AG04450 (cell line): ENCODE measurements at places on chromosomes 2 and 18.

GRCh38 chr2:235538144-235538639, 44.3 kb downstream of the AGAP1 start:
- DNase-seq = no peak

DNA sequence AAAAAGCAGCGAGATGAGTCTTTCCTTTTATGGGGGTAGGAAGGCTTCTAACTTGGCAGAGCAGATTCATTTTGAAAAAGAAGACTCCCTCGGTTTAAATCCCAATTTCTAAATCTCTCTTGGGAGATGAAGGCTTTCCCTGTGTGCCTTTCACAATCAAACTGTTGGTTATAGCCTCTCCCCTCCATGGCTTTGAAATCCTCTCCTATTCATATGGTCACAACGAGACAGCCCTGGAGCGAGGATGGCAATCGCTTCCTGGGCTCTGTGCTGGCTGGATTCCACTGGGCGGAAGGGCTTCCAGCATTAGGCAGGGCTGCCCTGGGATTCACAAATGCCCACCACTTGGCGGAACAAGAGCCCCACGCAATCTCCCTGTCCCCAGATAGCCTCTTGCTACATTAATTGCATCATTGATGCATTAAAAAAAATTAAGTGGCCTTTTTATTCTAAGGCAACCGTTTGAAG, 1.6 kb downstream of the CAVIN2 start:
- no peak for DNase-seq

GRCh38 chr18:77177009-77177408, 44.4 kb upstream of the MBP start:
- DNase-seq = peak; percentile 11

DNA sequence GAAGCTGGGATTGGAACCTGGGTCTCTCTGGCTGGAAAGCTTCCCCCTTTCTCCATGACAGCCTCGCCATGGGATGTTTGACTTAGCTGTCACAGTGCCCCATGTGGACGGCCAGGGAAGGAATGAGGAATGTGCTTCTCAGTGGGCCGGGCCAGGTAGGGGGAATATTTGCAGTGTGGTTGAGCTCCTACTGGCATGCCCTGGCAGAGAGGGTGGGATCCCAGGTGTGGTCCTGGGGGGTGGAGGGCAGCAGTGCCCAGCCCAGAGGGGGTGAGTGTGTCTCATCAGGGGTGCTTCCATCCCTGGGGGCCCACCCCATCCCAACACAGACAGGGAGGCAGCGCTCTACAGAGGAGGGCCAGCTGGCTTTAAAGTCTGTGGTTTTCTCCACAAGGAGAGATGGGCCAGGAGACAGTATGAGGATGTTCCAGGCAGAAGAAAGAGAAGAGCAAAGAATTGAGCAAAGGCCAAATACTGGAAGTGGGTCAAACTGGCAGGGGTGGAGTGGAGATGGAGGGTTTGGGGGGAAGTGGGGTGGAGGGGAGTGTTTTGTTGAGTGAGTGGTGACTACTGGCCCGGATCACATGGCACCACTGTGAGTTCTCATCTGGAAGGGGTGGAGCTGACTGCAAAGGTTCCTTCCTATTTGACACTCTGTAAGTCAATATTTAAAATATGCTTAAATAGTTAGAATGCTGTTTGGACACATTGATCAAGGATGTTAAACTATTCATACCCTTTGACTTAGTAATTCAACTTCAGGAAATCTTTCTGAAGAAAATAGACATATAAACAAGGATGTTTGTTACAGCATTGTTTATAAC, 94.0 kb downstream of the MYCN start:
- no peak for DNase-seq

DNA sequence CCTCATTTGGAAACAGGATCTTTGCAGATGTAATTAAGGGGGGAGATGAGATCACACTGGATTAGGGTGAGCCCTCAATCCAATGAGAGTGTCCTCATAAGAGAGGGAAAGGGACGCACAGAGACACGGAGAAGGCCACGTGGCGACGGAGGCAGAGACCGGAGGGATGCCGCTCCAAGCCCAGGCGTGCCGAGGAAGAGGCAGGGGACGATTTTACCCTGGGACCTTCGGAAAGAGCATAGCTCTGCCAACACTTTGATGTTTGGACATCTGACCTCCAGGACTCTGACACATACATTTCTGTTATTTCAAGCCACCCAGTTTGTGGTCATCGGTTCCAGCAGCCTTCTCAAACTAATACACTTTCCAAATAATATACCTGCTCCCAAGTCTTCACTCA, 84.4 kb upstream of the ZCCHC2 start:
- DNase-seq = no peak

- no peak for DNase-seq
Observed at GRCh38 chr18:47826157-47827074, 104.0 kb downstream of the SMAD2 start.

DNA sequence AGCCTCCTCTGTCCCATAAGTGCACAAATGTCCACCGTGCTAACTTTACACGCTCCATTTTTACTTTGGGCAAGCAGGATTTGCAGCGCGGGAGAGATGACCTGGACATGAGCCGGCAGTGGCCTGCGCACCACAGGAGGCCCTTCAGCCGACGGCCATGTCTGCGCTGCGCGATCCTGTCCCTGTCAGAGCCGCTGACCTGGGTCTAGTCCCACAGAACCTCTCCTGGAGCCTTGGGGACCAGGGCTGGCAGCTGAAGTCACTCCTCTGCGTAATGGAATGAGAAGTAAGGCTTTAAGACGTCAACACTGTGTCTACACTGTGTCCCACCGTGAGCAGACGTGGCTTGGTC, 29.6 kb downstream of the ADI1 start:
- DNase-seq = no peak

GRCh38 chr2:47708801-47709499, 74.0 kb upstream of the MSH6 start:
- no peak for DNase-seq

DNA sequence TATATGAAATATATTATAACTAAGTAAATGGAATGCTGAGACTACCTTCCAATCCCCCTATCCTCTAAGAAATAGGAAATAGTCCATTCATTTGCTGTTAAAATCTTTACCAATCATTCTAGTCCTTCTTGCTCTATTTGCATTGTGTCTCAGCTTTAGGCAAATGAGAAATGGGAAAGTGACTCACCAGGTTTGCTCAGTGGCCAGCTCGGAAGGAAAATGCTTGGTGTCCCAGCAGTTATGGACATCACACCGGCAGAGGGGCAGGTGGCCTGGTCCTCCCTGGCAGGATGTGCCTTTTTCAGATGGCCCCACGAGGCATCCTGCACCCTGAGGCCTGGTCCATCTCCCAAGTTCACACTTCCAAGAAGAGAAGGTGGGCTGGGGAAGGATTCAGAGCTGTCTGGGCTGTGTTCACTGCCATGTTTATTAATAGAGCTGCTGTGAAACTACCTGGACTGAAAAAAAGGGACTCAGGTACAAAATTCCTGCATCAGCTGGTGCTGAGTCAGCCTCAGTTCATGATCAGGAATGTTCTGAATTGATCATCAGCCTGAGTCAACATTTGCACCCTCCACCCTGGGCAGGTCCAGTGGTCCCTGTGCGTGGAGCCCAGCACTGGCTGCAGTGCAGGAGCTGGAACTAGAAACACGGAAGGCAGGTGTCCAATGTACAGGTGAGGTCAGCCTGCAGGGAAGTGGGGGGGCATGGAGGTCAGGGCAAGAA, 60.1 kb upstream of the ARL4C start:
- no peak for DNase-seq

DNA sequence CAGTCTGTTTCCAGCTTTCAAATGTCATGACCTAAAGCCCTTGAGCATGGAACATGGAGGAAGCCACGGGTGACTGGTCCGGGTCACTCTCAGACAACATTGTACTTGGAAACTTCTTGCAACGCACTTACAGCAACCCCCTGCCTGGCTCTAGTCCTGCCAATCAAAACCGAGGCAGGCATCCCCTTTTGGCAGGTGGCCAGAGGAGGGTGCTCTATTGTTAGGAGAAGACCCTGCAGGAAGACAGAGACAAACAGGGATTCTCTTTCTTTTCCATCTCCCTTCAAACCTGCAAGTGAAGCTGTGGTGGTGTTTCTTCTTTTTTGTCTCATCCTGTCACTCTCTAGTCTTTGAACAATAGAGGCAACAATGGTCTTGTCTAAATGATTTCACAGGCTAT, 667.2 kb downstream of the ZEB2 start:
- DNase-seq = no peak

- no peak for DNase-seq
Observed at GRCh38 chr2:130963196-130963848, 126.6 kb downstream of the ARHGEF4 start.

DNA sequence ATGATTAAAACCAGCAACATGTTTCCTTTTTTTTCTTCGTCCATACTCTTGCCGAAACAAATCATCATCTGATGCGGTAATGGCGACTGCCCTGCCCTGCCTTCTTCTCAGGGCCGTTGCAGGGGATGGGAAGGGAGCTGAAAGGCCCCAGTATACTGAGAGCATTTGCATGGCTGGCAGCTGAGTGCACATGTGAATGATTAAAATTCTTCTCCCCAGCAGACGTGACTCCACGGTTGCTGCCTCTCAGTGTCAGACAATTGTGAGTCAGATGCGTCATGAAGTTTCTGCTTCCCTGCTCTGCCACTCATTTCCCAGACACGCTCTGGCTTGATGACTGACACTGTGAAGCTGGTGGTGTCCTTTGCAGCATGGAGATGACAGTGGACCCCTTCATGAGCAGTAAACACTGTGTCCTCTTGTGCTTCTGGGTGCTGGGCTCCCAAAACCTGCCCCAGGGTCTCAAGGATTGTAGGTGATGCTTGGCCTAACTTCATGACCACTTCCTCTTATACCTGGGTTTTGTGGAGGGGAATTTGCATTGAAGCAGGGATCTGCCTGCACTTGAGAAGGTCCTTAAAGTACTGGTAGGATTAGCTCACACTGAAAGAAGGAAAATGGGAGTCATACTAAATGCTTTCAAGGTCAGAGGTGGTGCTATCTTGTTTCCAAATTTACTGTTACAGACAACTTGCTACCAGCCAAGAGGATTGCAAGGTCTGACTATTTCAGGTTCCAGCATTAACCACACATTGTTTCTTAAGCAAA, 222.5 kb upstream of the COPS8 start:
- peak; percentile 6 for DNase-seq

DNA sequence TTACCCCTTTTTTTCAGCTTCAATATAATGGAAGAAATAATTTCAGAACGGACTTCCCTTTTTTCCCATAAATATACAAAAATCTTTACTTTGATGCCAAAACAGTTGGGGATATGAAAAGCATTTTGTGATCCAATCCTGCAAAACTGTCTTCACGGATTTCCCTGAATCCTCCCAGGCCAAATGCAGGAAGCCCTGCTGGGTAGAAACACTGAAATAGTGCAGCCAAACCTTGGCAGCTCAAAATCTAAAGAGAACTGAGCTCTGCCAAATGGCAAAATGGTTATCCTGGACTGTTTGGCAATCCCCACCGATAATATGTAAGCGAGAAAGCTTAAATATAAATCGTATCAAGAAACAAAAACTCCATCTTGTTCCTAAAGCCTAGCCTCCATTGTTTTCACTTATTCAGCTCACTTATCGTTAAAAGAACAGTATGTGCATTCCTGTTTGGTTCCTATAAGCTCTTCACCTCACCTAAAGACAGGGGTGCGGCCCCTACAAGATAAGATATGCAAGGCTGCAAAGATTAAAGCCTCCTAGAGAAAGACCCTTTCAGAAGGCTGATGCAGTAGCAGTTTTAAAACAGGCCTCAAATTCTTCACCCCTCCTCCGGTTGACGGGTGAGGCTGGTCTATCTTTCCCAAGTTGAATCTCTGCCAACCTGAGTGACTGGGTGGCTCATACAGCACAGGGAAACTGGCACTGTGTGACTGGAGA, 48.6 kb downstream of the LAMA1 start:
- DNase-seq = no peak

DNA sequence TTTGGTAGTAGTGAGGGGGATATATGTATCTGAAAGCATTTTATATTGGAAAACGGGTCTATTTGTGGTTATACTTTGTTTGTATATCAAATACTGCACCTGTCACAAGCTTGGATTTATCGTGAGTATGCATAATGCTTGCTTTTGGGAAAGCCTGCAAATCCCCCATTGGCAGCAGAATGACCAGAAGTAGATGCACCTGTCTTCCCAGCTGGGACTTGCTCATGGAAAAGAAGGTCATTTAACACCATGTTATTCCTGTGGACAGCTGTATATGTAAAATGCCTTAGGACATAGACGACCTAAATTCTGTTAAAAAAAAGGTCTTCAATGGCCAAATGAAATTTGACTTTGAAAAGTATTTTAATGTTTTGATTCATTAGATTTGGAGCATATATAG, 599.4 kb downstream of the XIRP2 start:
- DNase-seq = no peak

DNA sequence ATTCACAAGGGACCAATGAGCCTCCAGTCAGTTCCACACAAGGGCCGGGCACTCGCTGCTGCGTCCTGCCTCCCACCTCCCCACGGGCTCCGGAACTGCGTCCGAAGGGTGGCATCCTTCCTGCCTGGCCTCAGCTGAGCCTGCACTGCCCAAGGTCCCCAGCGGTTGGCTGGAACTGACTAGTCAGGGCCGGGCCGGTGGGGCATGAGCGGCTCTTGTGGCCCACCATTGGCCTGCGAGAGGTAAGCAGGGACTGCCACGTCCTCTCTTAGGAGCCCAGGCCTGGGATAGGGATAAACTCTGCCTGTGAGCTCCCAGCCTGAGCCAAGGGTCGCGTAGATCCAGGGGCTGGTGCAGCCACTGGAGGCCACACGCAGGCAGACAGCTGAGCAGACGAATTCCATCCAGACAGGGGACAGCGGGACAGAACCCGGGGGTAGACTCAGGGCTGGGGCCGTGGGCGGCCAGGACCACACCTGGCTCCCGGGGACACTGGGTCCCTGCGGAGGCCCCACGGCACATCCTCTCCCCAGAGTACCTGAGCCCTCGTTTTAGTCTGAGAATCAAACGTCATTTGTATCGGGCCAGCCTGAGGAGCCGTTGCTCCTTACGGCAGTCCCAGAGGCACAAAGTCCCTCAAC, 148.4 kb downstream of the ZNF516 start:
- DNase-seq = no peak

- DNase-seq = no peak
Observed at GRCh38 chr2:47129191-47129706, 25.9 kb downstream of the STPG4 start.

- no peak for DNase-seq
Observed at GRCh38 chr2:72150861-72151356, 3.2 kb upstream of the CYP26B1 start.
